ENCODE measurements at places on chromosomes 13 and 19.

DNA sequence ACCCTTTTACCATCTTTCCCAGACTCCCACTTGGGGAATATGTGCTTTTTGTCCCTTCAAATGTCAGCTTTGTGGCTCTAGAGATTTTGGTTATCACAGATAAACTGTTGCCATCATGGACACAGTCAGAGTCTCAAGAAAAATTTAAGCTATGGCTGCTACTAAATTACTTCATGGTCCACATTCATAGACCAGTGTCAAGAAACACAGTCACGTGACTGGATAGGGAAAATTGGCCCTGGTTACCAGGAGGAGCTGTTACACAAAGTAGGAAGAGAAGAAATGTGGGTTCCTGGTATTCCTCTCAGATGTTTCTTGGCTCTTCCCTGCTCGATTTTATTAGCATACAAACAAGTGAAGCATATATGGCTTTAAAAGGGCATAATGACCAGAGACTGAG is 348.9 kb downstream of the NDFIP2 start:
- no peak for DNase-seq

DNA sequence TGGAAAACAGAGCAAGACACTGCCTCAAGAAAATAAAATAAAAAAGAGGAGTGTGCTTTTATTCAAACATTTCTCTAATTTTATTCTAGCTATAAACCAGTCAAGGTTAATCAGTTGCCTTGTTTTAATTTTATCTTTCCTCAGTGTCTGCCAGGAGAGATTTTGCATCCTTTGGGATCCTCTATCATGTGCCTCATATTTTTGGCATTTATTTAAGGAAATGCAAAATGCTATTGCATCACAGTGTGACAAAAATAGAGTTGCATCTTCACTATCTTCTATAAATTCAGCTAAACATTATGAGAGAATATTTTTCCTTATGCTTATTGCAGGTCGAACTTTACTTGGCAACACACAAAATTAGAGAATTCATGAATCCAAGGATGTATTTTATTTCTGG is 639.0 kb upstream of the KLF12 start:
- DNase-seq, result no peak

DNA sequence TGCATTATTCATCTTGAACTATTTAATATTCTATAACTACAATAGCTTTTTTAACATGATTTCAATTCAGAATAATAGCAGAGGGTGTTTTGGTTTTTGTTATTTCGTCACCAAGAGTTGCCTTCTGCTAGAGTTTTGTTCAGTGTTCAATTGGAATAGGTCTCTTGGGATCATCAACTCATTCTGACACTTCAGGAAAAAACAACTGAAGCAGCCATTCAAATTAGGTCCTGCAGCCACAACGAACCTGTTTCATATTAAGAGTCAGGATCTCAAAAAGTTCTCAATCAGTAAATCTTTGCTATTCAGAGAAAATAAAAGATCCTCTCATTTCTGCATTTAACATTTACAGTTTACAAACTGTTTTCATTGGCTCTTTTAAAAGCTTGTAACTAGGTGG is 2.4 kb upstream of the CHAMP1 start:
- DNase-seq, result no peak

GRCh38 chr13:112893570-112894422 is 75.2 kb upstream of the MCF2L start:
- no peak for DNase-seq

GRCh38 chr13:67735651-67736050 is 505.5 kb upstream of the PCDH9 start:
- no peak for DNase-seq
